ENCODE measurements at places on chromosomes 2 and 18.
A peak's percentile ranks its signal among the peaks of the same experiment; 100 is the strongest.

DNA sequence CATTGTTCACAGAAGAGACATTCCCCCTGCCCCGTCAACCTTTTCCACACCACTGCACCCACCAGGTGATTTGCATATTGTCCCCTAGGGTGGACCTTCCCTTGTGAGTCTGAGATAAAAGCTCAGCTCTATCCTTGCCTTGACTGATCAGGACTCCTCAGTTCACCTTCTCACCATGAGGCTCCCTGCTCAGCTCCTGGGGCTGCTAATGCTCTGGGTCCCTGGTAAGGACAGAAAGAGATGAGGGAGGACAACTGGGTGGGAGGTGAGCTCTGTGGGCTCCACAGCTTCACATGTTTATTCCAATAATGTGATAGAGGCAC is 1160.1 kb downstream of the RPIA start:
- DNase-seq = no peak

DNA sequence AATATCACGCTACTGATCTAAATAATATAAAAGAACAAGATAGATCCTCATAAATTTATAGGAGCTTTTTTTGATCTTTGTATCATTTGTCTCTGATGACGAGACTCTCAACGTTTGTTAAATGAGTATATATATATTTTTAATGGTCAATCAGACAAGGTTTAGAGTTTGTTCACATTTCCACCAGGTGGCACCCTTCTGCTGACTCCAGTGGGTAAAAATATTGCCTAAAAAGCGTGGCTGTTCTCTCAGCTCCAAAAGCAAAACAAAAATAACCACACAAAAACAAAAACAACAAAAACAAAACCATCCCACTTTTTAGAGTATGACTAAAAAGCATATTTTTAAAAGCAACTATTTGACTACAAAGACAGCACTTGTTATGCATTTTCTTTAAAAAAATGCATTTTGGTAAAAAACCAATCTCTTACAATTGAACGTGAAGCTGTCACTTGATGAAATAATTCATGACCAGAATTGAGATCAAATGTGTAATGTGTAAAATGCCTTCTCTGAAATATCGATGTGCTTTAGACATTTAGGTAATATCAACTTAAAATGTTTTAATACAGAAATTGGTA is 723.2 kb downstream of the DPP10 start:
- peak; percentile 54 for DNase-seq

- no peak for DNase-seq
Measured at GRCh38 chr2:37654419-37654818, 17.0 kb downstream of the CDC42EP3 start.

GRCh38 chr2:204261846-204262245 is 283.4 kb upstream of the PARD3B start:
- DNase-seq = no peak

All from KBM-7 (cell line).